C1 segment of cervical spinal cord (tissue), 14 donors: ENCODE measurements at places on chromosomes 12 and 14.

GRCh38 chr14:85688006-85688405 is 158.1 kb downstream of the FLRT2 start:
- no peak for DNase-seq

GRCh38 chr12:125228519-125229260 is 163.5 kb downstream of the AACS start:
- no peak for DNase-seq

GRCh38 chr12:133081159-133081780 is 547 bp downstream of the ZNF140 start:
- no peak for DNase-seq

DNA sequence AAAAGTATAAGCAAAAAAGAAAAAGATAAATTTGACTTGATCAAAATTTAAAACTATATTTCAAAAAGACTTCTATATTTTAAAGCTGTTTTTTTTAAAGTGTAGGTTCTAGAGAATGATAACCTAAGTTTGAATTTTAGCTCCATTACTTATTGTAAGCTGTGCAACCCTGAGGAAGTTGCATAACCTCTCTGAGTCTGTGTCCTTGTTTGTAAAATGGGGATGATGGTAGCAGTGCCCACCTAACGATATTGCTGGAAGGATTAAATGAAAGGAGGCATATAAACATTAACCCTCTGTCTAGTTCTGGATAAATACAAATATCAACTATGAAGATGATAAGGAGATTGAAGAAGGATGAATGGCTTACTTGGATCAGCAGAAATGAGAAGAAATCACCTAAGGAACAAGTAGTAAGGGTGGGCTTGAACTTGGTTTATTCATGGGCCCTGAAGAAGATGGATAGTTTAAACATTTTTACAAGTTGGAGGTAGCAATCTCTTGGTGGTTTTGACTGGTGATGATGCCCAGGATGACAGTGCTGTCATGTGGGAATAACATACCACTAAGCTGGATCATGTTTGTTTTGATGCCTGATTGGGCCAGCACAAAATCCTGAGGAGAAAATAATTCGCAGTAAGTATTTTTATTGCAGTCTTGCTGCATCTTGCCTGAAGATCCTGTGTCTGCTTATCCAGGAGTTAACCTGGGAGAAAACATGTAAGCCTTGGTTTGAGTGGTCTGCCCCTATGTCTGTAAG is 35.0 kb downstream of the TXNRD1 start:
- DNase-seq: no peak

- DNase-seq: no peak
Measured at GRCh38 chr14:104724981-104725771, 1.1 kb downstream of the ADSS1 start.
